ENCODE measurements at places on chromosomes 4 and X.

- DNase-seq, result no peak
Observed at GRCh38 chr4:119313237-119313636, 8.7 kb downstream of the FABP2 start.

DNA sequence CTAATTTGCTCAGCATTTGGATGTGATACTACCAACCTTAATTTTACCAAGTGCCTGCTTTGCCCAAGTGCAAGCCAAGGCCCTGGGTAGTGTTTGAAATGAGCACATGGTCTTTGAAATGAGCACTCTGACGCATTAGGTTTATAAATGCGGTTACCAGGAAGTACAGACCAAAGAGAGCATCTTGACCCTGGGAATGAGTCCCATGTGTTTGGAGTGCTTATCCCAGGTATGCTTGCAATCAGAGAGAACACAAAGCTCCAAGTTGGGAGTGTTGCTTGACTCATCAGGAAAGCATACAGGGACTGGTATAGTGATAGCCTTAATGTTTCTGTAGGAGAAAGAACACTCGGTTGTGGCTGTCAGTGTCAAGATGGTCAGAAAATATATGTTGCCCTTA, 203.6 kb upstream of the MAMLD1 start:
- DNase-seq, result no peak

- no peak for DNase-seq
Observed at GRCh38 chrX:32150141-32150540, 1061.2 kb downstream of the DMD start.

- no peak for DNase-seq
Observed at GRCh38 chr4:94413085-94413840, 38.5 kb upstream of the PDLIM5 start.

Measured in stimulated activated CD8-positive, alpha-beta memory T cell treated with anti-CD3 and anti-CD28 coated beads, Interleukin-7, amount 100 ng/mL, for 48 hours (primary cell).